ENCODE measurements at places on chromosomes 11 and 22. TPM values are rescaled to one million over a fixed set of nuclear protein-coding genes. Genes with fewer than 3 reads are reported as not detected.

Gene POLR3H
- 27.2 TPM for total RNA-seq

Gene MALAT1
- 14,969 TPM for total RNA-seq

Gene PARVG
- total RNA-seq, result 0.13 TPM

Gene LUZP2
- total RNA-seq, result 0.07 TPM

Gene ELMOD1
- 1.1 TPM for total RNA-seq

Gene SLC22A8
- total RNA-seq, result not detected

Gene FADS2
- 215 TPM for total RNA-seq

Gene OR5AR1
- total RNA-seq, result not detected

Gene KREMEN1
- total RNA-seq, result 6.5 TPM

Gene NECTIN1
- 4.5 TPM for total RNA-seq

Gene CCDC81
- total RNA-seq, result 4.2 TPM

Gene OR51E2
- total RNA-seq, result not detected

Gene SNX15
- total RNA-seq, result 10.2 TPM

Gene C11orf97
- not detected for total RNA-seq

Gene CPSF7
- 25.6 TPM for total RNA-seq

Gene CRYBB3
- total RNA-seq, result not detected

Gene ST14
- total RNA-seq, result not detected

Gene BARX2
- total RNA-seq, result not detected

Gene HORMAD2
- not detected for total RNA-seq

Gene INSC
- 0.46 TPM for total RNA-seq

Gene ZNF214
- total RNA-seq, result 2.7 TPM
